Activated CD4-positive, alpha-beta T cell treated with anti-CD3 and anti-CD28 coated beads for 24 hours (primary cell): ENCODE measurements at places on chromosomes 5 and 9.

- no peak for DNase-seq
Observed at GRCh38 chr5:107289030-107289714, 381.6 kb downstream of the EFNA5 start.

- DNase-seq, result no peak
Observed at GRCh38 chr9:135711391-135711790, 9.4 kb downstream of the KCNT1 start.

- no peak for DNase-seq
Observed at GRCh38 chr9:100104314-100104713, 5.3 kb downstream of the INVS start.

- DNase-seq, result no peak
Observed at GRCh38 chr9:86046930-86047341, 52.4 kb downstream of the GOLM1 start.

GRCh38 chr5:102796498-102796897 is 41.4 kb downstream of the PAM start:
- no peak for DNase-seq

DNA sequence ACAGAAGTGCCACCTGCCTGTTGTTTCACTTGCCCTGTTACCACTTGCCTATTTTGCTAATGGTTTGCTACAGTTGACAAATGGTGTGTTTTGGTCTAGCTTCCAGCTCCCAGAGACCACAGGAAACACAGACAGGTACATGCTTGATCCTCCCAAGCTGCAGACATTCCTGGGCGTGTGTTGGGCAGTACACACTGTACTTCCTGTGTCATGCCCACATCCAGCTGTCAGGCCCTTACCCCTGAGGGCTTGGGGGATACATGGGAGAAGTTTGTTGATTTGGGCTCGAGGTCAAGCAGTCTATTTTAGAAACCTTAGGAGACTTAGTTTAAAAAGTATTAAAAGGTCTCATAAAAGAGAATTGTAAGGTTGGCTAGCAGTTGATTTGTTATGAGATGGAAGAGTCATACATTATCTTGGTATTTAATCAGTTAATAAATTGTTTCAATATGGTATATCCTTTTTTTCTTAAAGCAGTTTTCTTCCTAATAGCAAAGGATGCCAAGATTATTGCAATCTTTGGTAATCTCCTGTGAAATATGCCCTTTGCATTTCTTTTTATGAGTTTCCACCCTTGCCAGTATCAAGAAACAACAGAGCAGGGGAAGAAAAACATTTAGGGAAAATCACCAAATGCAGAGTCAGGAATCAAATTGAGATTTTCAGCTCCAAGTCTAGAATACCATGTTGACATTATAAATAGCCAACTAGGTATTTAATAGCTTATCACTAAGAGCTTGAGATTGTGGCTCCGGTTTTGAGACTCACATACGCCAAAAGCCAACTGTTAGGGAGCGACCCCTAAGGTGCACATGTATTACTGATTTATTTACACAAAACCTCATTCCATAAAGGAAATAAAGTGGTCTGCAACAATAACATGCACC is 52.3 kb upstream of the CD180 start:
- no peak for DNase-seq

- DNase-seq, result no peak
Observed at GRCh38 chr5:112186401-112186990, 232.6 kb downstream of the EPB41L4A start.

DNA sequence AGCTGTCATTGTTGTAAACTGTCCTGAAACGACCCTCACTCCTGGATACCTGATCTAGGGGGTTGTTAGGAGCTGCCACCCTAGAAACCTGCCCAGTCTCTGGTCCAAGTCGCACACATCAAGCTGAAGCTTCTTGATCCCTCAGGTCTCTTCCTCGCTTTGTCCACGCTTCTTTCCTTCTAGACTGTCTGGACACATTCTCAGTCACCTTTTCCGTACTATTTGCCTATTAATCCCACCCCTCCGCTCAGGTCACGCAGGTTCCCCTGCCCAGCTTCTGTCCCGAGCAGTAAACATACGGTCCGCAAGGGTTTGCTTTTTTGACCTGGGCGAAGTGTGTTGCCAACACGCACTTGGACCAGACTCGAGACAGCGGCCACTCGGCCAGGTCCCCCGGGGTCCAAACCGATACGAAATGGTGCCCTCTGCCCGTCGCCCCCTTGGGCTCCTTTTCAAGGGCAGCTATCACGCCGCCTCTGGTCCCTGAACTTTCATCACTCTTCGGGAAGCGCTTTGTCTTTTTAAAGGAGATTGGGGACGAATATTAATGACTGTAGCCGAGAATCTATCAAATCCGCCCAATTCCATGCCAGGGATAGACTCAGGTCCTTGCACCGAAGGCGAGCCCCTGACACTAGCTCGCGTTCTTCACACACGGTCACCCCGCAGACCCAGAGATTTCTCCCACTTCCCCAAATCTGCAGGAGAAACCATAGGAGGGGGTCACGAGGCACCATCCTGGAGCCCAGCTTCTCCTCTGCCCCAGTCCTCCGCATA is 814 bp downstream of the PLCXD3 start:
- no peak for DNase-seq

DNA sequence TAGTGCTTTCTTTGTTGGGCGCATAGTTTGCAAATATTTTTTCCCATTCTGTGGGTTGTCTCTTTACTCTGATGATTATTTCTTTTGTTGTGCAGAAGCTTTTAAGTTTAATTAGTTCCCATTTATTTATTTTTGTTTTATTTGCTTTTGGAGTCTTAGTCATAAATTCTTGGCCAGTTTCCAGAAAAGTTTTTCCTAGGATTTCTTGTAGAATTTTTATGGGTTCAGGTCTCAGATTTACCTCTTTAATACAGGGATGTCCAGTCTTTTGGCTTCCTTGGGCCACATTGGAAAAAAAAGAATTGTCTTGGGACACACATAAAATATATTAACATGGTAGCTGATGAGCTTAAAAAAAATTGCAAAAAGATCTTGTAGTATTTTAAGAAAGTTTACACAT is 122.0 kb downstream of the WDR70 start:
- no peak for DNase-seq

DNA sequence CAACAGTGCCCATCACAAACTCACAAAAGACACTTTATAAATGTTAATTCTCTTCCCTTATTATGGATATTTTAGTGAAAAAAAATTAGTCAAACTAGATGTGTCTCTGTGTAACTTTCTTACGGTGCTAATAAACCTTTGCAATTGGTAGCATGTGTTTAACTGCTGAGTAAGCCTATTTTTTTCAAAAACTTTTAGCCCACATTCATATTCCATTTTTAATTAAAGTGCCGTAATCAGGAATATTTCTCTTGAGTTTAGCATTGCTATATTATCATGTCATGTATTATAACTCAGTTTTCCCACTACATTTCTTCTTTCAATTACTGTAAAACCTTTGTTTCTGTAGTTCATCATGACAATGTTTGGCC is 51.4 kb downstream of the FYB1 start:
- no peak for DNase-seq

- no peak for DNase-seq
Observed at GRCh38 chr5:107979900-107980299, 309.2 kb upstream of the EFNA5 start.

DNA sequence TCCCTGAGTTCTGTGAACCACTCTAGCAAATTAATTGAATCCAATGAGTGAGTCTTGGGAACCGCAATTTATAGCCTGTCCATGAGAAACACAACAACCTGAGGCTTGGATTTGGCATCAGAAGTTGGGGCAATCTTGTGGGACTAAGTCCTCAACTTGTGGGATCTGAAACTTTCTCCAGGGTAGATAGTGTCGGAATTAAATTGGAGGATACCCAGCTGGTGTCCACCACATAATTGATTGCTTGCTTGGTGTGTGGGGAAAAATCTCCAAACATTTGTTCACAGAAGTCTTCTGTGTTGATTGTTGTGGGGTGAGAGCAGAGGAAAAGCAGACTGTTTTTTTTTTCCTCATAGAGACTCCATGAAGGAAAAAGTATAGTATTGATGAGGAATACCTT is 320.6 kb upstream of the MEF2C start:
- DNase-seq, result no peak

- DNase-seq, result no peak
Observed at GRCh38 chr5:35863159-35863558, 6.5 kb downstream of the IL7R start.

DNA sequence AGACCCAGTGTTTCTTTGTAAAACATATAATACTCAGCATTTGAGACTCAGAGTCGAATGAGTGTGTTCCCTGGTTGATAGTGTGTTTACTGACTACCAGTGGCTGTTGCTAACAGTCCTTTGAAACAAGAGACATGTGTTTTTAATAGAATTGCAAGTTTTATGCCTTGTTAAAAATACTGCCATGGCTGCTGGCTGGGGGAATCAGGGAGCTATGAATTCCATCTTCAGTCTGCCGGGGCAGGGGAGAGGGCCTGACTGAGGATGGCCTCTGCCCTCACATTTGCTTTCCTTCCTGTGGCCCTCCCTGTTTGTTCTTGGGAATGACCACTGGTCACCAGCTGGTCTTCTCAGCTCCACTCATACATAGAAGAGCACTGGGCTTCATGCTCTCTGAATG is 63.8 kb downstream of the PDZD2 start:
- no peak for DNase-seq

DNA sequence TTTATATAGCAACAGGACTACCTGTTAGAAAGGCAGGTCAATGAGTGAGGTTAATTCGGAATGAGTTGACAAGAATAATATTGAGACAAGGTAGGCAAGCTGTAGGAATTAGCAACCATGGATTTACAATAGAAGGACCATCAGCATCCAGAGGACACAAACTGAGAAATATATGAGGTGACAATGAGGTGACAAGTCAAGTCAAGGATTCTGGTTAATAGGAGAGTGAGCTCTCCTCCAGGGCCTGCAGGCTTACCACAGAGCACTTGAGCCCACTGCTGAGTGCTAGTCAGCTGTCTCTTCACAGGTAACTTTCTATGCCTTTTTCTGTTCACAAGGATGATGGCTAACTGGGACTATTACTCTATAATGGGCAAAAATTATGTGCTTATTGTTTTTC is 227.2 kb downstream of the MRPS30 start:
- no peak for DNase-seq

DNA sequence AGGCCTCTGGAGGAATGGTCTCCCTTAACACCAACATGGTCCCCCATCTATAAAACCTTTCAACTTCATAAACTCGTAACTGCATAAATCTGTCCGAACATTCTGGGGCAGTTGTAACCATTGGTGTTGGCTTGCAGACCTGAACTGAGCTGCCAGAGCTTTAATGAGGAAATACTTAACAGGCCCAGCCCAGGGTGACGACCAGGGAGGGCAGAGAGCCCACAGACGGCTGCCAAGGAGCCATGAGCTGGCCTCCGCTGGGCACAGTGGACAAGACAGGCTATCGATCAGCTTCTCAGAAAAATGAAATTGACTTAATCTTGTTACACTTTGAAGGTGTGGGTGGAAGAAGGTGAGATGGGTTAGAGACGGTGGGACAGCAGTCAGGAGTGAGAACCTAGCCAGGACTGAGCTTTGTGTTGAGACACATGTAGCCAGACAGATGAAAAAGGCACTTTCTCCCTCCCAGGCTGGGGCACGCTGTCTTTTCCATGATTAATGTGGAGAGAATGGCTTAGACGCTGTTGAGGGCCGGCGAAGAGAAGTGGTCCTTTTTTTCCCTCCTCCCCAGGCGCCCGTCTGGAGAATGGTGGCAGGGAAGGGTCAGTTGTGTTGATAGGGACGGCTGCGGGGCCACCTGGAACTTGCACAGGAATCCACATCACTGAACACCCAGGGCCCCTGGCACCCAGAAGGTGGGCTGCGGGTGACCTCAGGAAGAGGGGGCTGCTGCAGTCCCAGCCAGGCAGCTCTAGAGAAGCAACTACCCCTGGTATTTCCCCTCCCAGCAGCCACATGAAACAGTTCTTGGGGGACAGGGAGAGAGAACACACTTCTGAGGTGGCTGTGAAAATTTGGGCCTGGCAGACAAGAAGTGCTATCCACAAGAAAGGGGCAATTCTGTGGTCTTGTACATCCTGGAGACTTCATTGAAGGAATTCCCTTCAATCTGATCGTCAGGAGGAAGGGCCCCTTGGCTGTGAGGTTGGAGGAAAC is 27.3 kb upstream of the TCOF1 start:
- no peak for DNase-seq

DNA sequence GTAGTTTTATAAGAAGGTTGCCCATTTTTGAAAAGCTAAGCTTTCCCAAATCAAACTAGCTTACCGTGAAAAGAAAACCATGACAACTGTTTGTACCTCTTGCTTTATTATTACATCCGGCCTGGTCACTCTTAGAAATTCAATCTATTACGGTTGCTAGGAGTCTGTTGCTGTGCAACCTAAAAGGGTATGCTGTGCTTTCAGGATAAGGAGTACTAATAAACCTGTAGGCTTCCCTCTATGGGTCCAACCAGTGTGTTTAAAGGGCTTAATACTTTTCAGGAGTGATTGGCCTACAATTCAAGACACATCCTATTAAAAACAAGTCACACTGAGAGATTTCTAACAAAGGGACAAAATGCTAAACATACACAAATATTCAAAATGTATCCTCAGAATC is 27.1 kb downstream of the RFX3 start:
- no peak for DNase-seq

- DNase-seq, result no peak
Observed at GRCh38 chr5:169126481-169127021, 174.4 kb downstream of the SLIT3 start.

DNA sequence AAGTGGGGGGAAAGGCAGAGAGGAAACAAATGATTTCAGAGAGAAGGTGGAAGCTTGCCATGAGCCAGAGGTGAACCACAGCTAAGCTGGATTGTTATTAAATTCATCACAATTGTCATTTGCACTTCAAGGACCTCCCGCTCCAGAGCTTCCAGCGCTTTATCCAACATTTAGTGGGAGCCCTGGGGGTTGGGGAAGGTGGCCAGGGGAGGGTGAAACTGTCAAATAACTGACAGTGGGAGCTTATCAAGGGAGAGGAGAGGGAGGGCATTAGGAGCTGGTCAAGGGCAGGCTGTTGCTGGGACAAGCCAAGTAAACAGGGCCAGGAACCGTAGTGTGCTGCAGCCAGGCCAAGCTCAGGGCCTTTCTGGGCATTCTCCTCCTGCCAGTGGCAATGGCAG is 71.5 kb downstream of the SIL1 start:
- DNase-seq, result no peak

- DNase-seq, result no peak
Observed at GRCh38 chr5:151318850-151319732, 15.5 kb upstream of the SLC36A3 start.

DNA sequence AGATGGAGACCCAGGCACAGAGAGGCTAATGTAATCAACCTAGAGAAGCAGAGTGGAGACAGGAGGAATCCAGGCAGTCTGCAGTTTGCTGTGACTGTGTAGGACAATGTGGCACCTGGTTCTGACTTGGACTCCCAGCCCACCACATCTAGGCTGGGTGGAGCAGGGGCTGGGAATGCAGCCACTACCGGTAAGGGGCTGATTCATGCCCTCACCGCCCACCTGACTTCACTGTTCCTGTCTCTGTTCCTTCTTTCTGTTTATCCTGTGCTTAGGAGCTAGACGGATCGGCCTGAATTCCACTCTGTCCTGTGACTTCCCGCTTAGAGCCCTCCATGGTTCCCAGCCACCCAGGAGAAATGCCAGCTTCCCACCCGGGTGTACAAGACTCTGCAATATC is 2.6 kb downstream of the PDLIM4 start:
- DNase-seq, result no peak

GRCh38 chr9:26747611-26748010 is 145.0 kb downstream of the CAAP1 start:
- no peak for DNase-seq
